ENCODE measurements at places on chromosomes 12 and 14.

DNA sequence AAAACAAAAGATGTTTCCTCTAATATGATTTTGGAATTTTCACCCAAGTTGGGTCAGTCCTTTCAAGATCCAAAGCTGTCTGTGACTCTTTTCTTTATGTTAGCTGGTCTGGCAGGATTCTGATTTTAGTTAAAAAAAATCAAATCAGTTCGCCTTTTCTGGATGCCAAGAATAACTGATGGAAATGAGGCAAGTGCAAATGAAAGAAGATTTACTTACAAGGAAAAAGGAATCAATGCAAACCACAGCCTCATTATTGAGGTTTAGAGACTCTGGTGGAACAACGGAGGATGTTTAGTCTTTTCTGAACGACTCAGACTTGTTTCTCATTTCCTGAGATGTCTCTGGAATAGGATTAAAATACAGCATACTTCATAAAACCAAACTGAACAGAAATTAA, 117.0 kb upstream of the DYRK2 start:
- no peak for DNase-seq

GRCh38 chr12:56958422-56958821, 1.0 kb upstream of the RDH16 start:
- no peak for DNase-seq

DNA sequence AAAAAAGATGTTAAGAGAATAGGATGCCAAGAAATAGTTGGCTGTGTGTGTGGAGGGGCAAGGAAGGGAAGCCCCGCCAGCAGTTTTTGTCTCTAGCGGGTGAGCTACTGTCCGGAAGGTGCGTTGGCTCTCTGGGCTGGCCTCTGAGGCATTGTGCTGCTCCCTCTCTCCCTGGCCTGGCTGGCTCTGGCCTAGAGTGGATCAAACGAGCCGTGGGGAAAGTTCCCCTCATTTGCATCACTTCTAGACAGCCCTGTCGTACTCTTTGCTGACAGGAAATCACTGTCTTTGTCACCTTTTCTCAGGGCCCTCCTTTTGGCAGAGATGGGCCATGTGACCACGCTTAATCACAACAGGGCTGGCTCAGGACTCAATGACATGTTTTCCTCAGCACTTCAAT, 236.1 kb upstream of the NPAS3 start:
- DNase-seq = no peak

GRCh38 chr14:104494483-104494882, 85.1 kb upstream of the C14orf180 start:
- no peak for DNase-seq

GRCh38 chr12:48074266-48074665, 31.6 kb downstream of the SENP1 start:
- DNase-seq = no peak

All from NCI-H1092 (cell line).